ENCODE measurements at places on chromosomes 16 and 17.

GRCh38 chr16:641326-642188 lies at the start of gene MCRIP2:
Gene MCRIP2 (plus strand): TSS chr16:641828. CDS start chr16:641992, 164 bp downstream.
- DNase-seq = peak; percentile 54
- H3K4me3 ChIP-seq = peak within 1 kb of the TSS; percentile 71
- H3K36me3 ChIP-seq = peaks cover 12% of the 10 kb centered on the region
- no peaks in the 10 kb centered on the region for H3K27me3 ChIP-seq

- H3K36me3 ChIP-seq = no peaks in the 10 kb centered on the region
- DNase-seq = no peak
- H3K4me1 ChIP-seq = no peaks in the 10 kb centered on the region
- no peak overlapping the region for H3K27ac ChIP-seq
These were observed 35.3 kb downstream of the TMEM132E start for GRCh38 chr17:34614698-34615097.

DNA sequence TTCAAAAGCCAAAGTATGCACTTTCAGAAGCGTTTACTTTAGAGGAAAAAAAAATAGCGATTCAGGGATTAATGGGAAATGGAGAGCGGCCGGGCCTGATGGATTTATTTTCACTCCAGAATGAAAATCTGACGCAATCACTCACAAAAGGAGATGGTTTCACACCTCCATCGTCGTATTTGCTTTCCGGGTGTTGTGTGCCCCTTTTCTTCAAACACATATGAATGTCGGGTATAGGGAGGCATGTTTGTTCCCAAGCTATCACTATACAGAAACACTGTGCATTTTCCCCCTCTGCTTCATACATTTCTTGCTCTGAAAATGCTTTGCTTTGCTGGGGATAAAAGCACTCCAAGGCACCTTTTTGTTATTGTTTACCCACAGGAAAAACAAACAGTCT lies 562.2 kb upstream of the ZFHX3 start:
- no peak overlapping the region for H3K4me3 ChIP-seq
- H3K36me3 ChIP-seq = no peaks in the 10 kb centered on the region
- H3K27ac ChIP-seq = no peak overlapping the region
- no peak for DNase-seq
- H3K27me3 ChIP-seq = peaks cover 5% of the 10 kb centered on the region

GRCh38 chr17:61400066-61400716 lies 548 bp downstream of the TBX2 start:
- H3K4me3 ChIP-seq = peak overlapping the region; percentile 51
- peaks cover 70% of the 10 kb centered on the region for H3K4me1 ChIP-seq
- no peak for DNase-seq

- no peaks in the 10 kb centered on the region for H3K36me3 ChIP-seq
- H3K4me3 ChIP-seq = no peak overlapping the region
- no peak overlapping the region for H3K27ac ChIP-seq
- no peak for DNase-seq
- H3K4me1 ChIP-seq = no peaks in the 10 kb centered on the region
These were observed 41.0 kb upstream of the GNG13 start for GRCh38 chr16:841455-842060.

Data from left lung (tissue), 14 donors.